ENCODE measurements at places on chromosomes 2 and 18.

DNA sequence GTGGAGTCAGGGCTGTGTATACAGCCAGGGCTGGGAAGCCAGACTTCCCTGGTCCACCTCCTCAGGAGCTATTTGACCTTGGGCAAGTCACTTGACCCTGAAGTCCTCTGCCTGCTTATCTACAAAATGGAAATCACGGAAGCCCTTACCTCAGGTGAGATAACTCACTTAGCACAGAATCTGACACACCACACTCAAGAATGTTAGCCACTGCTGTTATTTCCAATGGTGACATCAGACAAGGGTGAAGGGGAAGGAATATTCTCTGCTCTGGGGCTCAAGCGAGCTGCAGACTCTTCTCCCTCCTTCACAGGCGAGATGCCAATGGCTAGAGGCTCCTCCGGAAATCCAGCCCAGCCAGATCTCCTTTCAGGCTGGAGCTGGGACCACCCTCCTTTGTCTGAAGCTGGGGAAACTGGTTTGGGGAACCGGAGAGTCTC lies 189.6 kb downstream of the HAUS1 start:
- H3K27me3 ChIP-seq = no peaks in the 10 kb centered on the region
- DNase-seq = no peak
- no peak overlapping the region for H3K4me3 ChIP-seq
- H3K4me1 ChIP-seq = peaks cover 5% of the 10 kb centered on the region
- no peak overlapping the region for H3K27ac ChIP-seq

- H3K4me3 ChIP-seq = no peak overlapping the region
- DNase-seq = no peak
- H3K4me1 ChIP-seq = no peaks in the 10 kb centered on the region
- H3K27ac ChIP-seq = no peak overlapping the region
- H3K36me3 ChIP-seq = no peaks in the 10 kb centered on the region
- peaks cover 4% of the 10 kb centered on the region for H3K27me3 ChIP-seq
Observed at GRCh38 chr2:39875182-39875913, 96.3 kb upstream of the THUMPD2 start.

GRCh38 chr2:218701806-218702205 lies 8.8 kb upstream of the TTLL4 start:
- H3K36me3 ChIP-seq = no peaks in the 10 kb centered on the region
- H3K27ac ChIP-seq = peak overlapping the region; percentile 16
- no peak for DNase-seq
- H3K4me3 ChIP-seq = no peak overlapping the region
- no peaks in the 10 kb centered on the region for H3K4me1 ChIP-seq

DNA sequence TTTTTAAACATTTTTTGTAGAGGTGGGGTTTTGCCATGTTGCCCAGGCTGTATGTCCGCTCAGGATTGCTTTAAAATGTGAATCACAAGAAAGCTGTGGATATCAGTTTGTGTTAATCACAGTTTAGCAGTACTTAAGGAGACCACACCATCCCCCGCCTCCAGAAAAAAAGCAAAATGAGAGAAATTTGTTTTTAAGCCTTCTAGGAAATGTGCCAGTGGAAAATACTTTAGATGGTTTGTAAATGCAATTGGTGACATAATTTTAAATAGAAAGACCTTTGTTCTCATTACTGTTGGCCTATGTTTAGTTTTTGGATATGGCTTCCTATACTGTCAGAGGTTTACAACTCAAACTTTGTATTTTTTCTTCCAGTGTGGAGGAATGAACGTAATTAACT lies 27.0 kb downstream of the GCA start:
- H3K4me3 ChIP-seq = no peak overlapping the region
- no peak overlapping the region for H3K27ac ChIP-seq
- no peaks in the 10 kb centered on the region for H3K27me3 ChIP-seq
- no peak for DNase-seq
- no peaks in the 10 kb centered on the region for H3K36me3 ChIP-seq

GRCh38 chr2:178317811-178318210 lies 123.5 kb downstream of the OSBPL6 start:
- H3K27me3 ChIP-seq = peaks cover 11% of the 10 kb centered on the region
- H3K4me3 ChIP-seq = no peak overlapping the region
- no peaks in the 10 kb centered on the region for H3K36me3 ChIP-seq
- no peak for DNase-seq
- H3K4me1 ChIP-seq = no peaks in the 10 kb centered on the region

- no peak for DNase-seq
- no peaks in the 10 kb centered on the region for H3K36me3 ChIP-seq
- H3K4me1 ChIP-seq = no peaks in the 10 kb centered on the region
- H3K4me3 ChIP-seq = no peak overlapping the region
- H3K27me3 ChIP-seq = peaks cover 6% of the 10 kb centered on the region
Observed at GRCh38 chr18:56315363-56315762, 323.0 kb downstream of the TXNL1 start.

GRCh38 chr2:72745679-72746368 lies 80.0 kb downstream of the EXOC6B start:
- H3K27me3 ChIP-seq = no peaks in the 10 kb centered on the region
- no peaks in the 10 kb centered on the region for H3K36me3 ChIP-seq
- peak; percentile 4 for DNase-seq
- H3K4me3 ChIP-seq = no peak overlapping the region
- no peak overlapping the region for H3K27ac ChIP-seq
- no peaks in the 10 kb centered on the region for H3K4me1 ChIP-seq

DNA sequence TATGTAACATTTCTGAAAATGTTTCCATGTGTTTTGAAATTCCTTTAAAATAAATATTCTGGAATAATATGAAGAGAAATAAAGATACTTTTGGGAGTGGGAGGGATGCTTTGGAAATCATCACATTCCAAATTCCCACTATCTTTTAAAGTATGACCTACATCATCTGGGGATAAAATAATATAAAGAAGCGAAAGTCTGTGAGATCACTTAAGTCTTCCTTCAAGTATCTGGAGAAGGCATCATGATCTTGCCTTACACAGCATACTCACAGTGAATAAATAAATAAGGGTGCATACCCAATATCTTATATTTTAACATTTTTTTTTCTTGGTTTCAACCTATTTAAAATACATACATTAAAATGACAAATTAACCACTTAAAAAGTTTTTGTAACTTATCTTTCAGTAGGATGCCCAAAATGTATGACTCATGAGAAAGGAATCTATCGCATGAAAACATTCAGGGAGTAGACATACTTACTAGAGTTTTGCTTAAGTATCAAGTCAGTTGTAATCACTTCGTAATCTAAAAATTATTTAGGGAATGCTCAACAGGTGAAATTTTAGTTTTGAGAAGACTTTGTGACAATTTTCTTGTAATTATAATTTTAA lies 248.3 kb upstream of the COL3A1 start:
- H3K27ac ChIP-seq = no peak overlapping the region
- no peak overlapping the region for H3K4me3 ChIP-seq
- H3K36me3 ChIP-seq = no peaks in the 10 kb centered on the region
- no peaks in the 10 kb centered on the region for H3K27me3 ChIP-seq
- H3K4me1 ChIP-seq = no peaks in the 10 kb centered on the region

- no peak overlapping the region for H3K4me3 ChIP-seq
- no peak for DNase-seq
- no peaks in the 10 kb centered on the region for H3K36me3 ChIP-seq
- no peak overlapping the region for H3K27ac ChIP-seq
- peaks cover 5% of the 10 kb centered on the region for H3K4me1 ChIP-seq
- H3K27me3 ChIP-seq = peaks cover 6% of the 10 kb centered on the region
Observed at GRCh38 chr2:158999458-158999857, 31.0 kb downstream of the TANC1 start.

Data from activated T-cell treated with anti-CD3 and anti-CD28 coated beads, Interleukin-2, amount 50 U/mL, for 72 hours (primary cell).